Endothelial cell of coronary artery (primary cell): ENCODE measurements at places on chromosomes 12 and 14. TPM values are rescaled to one million over a fixed set of nuclear protein-coding genes. Genes with fewer than 3 reads are reported as not detected.

The RAPGEF3 gene
- 26.9 and 27.4 TPM in 2 replicates for total RNA-seq

The GYS2 gene
- not detected in 2 replicates for total RNA-seq

The STON2 gene
- 0.18 TPM in 1 of 2 replicates, not detected in the other for total RNA-seq

The AMN gene
- total RNA-seq: 0.09 and 0.19 TPM in 2 replicates

The IFT81 gene
- 10.6 and 11.0 TPM in 2 replicates for total RNA-seq

The PPP1R3E gene
- total RNA-seq: 1.3 and 1.9 TPM in 2 replicates

The DAO gene
- not detected in 2 replicates for total RNA-seq

The TMCC3 gene
- total RNA-seq: 18.3 and 30.9 TPM in 2 replicates

The PTPRO gene
- 0.09 TPM in 1 of 2 replicates, not detected in the other for total RNA-seq
